ENCODE measurements at places on chromosomes 7 and 10.

DNA sequence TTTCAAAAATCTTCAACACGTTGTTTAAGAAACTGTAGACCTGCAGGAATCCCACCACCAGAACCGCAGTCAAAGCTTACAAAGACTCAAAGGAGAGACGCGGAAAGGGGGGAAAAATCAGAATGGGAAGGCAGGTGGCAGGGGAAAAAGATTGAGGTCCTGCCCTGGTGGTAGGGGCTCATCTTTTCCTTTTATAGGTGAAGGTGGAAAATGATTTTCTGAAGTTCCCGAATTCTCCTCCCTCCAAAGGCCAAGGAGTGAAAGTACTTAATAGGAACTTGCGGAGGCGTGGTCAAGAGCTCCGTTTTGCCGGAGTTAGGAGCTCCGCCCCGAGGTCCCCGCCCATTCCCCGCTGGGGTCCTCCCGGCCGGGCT is 724 bp downstream of the BBIP1 start:
- DNase-seq, result no peak

DNA sequence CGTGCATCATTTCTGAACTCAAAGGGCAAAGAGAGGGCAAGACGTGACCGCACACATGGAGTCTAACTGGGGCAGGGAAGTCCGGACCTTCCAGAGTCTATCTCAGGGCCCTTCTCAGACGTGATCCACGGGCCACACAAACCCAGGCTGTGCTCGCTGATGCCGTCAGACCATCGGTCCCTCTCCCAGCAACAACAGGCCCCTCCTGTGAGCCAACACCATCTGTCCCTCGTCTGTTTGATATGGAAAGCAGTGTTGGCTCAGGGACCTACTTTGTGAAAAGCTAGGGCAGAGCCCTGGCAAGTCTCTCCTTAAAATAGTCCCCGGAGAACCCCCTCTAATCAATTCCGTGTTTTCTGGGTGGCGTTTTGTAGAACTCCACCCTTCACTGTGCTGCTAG is 208.8 kb downstream of the TCERG1L start:
- no peak for DNase-seq

DNA sequence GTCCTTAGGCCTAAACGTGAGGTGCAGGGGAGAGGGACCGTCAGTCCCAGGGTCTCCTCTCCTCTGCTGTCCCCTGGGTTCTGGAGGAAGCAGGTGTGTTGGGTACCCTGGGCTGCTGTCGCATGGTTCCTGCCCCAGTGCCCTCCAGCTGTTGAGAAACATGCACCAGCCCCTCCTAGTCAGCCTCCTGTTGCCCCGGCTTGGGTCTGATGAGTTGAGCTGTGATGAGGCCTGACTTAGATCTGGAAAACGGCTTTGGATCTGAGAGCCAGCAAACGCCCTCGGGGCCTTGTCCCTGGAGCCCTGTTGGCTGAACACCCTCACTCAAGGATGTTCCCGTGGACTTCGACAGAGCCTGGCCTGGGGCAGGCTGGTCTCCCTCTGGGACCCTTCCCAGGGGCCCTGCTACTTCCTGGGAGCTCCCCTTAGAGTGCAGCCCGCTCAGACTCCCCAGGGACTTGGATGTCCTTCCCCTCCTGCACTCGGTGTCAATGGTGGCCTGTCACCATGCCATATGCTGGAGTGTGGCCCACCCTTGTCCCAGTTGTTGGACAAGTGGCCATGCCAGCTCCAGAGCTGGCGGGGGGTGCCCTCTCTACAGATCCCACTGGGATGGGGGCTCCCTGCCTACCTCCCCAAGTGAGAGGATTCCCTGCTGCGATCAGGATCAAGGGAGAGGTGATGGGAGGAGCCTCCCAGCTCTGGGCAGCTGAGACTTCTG is 12.3 kb downstream of the ZNF316 start:
- DNase-seq, result no peak

DNA sequence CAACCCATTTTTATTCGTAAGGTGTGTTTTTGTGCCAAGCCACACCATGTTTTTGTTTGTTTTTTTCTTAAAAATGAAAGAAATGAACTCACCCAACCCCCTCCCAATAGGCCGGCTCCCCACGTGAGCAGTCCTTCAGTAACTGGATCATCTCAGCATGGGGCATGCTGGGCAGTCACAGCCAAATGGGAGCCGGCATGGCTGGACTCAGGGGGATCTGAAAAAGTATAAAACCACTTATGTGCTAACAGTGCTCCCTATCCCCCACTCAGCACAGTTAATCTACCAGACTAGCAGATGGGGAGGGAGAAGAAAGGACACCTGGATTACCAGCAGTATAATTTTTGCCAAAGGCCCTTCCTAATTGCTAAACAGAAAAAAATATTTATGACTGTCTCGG is 39.3 kb downstream of the BAZ1B start:
- no peak for DNase-seq

DNA sequence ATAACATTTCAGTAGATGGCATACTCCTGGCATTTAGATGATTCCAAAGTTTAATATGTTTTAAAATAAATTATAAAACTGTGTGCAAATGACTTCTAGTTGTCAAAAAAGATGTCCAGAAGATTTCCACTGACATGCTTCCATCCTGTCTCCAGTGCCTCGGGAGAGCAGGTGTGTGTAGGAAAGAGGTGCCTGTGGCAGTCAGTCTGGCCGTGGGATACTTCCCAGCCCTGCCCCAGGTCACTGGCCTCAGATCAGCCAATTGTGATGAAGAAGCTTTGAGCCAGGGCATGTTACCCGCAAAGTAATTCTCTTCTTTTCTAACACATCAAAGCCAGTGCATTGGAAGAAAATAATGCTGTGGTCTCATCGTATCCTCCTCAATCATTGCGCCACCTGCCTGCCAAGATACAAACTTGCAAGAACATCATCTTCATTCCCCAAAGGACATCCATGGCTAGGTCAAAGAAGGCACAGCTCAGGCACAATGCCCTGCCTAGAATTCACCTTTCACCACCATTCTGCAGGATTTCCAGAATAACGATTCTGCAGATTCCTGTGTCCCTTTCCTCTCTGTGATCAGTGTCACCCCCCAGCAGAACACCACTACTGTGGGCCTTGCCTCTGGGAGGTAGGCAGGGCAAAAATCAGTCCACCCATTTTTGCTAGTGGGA is 6.3 kb upstream of the KCNMA1 start:
- no peak for DNase-seq

GRCh38 chr10:47331954-47332353 is 9.7 kb downstream of the GDF2 start:
- DNase-seq, result no peak

GRCh38 chr7:45324683-45325237 is 167.2 kb downstream of the RAMP3 start:
- DNase-seq, result no peak

GRCh38 chr7:40571796-40572195 is 437.0 kb downstream of the SUGCT start:
- no peak for DNase-seq

DNA sequence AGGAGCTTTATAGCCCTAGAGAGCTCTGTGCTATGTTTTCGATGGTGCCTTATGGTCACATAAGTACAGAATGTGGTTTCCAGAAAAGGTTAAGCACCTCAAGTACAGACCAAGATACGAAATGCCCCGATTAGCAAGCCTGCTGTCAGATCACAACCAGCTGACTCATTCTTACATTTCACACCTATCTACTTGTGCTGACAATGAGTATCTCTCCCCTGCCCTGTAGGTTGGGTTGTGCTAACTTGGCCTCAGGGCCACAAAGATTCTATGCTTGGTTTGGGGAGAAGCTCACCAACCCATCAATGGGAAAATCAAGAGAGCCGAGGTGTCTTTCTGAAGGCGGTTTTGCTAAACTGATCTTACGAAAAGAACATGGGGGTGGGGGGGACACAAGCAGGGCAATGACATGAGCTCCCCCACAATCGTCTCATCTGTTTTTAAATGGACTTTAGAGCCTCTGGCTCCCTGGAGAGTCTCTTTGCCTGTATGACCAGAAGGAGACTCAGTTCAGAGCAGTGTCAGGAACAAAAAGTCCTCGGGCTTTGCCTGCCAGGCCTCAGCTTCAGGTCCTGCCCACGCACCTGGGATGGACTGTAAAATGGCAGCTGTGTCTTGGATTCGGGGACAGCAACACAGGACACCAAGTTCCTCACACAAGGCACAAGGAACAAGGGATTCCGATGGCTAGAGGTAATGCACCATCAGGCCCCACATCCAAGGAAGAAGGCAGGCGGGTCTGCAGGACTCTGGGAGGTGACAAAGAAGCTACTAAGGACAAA is 55.1 kb downstream of the FAM53B start:
- DNase-seq, result no peak

- DNase-seq, result no peak
These were observed 36.5 kb downstream of the SEMA3C start for GRCh38 chr7:80882213-80882801.

DNA sequence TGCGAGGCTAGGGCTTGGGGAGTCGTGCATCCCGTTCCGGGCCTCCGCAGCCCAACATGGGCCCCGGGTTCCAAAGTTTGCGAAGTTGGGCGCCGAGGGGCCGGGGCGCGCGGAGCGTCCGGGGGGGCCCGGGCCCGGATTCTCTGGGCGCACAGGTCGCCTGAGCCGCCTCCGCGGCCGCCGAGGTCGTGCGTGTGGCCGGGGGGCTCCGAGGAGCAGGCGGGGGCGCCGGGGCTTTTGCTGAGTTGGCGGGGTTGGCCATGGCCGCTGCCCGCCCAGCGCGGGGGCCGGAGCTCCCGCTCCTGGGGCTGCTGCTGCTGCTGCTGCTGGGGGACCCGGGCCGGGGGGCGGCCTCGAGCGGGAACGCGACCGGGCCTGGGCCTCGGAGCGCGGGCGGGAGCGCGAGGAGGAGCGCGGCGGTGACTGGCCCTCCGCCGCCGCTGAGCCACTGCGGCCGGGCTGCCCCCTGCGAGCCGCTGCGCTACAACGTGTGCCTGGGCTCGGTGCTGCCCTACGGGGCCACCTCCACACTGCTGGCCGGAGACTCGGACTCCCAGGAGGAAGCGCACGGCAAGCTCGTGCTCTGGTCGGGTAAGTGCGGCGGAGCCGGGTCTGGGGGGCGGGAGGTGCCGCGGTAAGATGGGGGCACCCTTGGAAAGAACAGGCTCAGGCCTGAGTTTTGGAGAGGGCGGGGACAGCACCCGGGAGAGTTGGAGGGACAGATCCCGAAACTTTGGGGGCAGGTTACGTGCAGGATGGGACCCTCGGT is 643 bp downstream of the SMO start:
- no peak for DNase-seq

GRCh38 chr7:155530601-155531000 is 15.8 kb downstream of the CNPY1 start:
- no peak for DNase-seq

DNA sequence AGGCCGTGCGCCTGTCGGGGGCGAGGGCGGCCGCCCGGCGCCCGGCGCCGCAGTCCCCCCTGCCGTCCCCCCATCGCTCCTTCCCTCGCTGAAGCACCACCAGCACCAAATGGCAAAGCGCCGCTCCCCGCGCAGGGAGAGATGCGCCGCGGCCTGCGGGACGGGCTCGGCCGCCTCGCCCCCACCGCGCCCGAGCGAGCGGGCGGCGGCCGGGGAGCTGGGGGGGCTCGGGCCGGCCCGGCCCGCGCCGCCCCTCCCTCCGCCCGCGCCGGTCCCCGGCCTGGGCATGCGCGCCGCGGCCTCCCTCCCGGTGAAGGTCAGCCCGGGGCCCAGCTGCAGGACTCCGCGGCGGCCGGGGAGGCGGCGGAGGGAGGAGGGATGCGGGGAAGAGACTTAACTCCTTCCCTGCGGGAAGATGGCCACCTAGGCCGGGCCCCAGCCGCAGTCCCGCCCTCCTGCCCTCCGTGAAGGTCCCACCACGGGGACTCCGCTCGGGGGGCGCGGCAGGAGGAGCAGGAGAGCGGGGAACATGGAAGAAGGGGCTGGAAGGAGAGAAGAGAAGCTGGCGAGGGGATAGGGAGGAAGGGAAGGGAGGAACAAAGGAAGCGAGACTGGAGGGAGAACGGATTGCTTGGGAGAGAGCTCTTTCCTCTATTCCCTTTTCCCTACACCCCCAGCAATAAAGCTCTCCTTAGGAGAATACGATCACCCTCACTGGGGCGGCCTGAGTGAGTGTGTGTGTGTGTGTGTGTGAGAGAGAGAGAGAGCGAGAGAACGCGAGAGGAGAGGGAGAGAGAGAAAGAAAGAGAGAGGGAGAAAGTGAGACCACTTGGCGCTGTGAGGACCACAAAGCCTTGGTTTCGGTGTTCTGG is 3.4 kb upstream of the SMARCD3 start:
- no peak for DNase-seq

DNA sequence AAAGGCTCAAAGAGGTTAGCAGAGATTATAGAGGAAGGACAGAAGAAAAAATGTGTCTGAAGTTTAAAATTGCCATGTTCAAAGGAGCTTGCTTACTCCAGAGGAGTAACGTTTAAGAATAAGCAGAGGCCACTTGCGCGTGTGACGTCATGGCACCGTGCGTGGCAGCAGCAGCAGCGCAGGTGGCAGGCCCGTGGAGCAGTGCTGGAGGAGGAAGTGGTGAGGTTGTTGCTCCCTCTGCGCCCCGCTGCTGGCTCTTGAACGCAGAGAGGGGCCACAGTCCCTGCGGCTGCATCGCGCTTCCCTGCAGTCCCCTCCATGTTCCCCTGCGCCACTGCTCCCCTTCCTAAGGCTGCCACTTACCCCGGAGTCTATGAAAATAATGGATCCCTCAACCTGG is 37.5 kb downstream of the GDI2 start:
- no peak for DNase-seq

DNA sequence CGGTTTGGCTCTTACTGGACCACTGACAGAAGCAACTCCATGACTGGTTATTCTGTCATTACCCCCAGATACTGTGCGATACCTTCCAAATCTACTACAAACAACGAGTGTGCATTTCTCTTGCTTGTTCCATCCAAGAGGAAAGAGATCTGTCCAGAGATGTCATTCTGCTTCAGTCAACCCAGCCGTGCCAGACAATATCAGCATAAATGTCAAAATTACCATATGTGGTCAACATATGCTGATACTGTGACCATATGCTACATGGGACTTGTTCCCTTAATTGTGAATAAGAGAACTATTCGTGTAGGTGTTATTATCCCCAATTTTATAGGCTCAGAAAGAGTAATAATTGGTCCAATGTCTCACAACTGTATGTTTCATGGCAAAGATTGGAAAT is 143.2 kb upstream of the PRSS1 start:
- DNase-seq, result no peak

GRCh38 chr7:43058271-43059066 is 54.0 kb upstream of the HECW1 start:
- DNase-seq, result no peak

GRCh38 chr10:71134732-71135211 is 77.6 kb upstream of the UNC5B start:
- no peak for DNase-seq

- DNase-seq, result no peak
These were observed 1.0 kb downstream of the NXPH1 start for GRCh38 chr7:8434290-8435002.
